ENCODE measurements at places on chromosomes 5 and 9.

- DNase-seq: peak; percentile 72
These were observed 188.6 kb downstream of the FSTL4 start for GRCh38 chr5:133423618-133424282.

GRCh38 chr5:6827526-6828219 lies 114.4 kb downstream of the TENT4A start:
- DNase-seq: peak; percentile 8

- no peak for DNase-seq
These were observed 409.9 kb downstream of the CTNND2 start for GRCh38 chr5:11494340-11494739.

DNA sequence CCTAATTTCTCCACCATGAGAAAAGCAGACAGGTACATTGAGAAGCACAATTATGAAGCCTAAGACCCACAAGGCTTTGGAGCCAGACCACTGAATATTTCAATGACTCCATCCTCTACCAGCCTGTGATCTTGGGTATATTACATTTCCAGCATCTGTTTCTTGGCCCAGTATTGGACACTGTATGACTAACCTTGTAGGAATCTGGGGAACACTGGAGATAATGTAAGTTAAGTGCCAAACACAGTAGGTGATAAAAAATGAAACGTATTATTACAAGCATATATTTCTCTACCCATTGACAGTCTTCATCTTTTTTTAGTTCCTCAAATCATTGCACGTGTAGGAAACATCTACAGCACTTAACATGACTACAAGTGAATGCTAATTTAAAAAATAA lies 28.6 kb upstream of the FEM1C start:
- no peak for DNase-seq

GRCh38 chr9:100933656-100934055 lies 94.9 kb upstream of the PLPPR1 start:
- no peak for DNase-seq

DNA sequence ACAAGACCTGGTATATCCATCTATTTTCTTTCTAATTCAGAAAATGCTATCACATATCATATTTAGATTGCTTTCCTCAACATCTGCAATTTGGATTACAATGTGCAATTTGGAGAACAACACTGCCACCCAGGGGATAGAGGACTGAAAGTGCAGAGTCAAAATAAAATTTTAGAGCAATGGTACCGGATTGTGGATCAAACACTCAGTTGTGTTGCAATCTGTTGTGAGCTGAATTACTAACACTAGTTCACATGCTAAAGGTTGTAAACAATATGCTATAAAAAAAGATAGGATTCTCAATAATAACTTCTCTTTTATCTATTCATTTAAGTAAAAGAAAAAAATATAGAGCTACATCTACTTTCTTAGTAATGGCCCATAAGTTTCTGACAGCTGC lies 11.9 kb upstream of the SRFBP1 start:
- no peak for DNase-seq

- DNase-seq: no peak
These were observed 158.7 kb downstream of the DRD1 start for GRCh38 chr5:175285261-175285660.

DNA sequence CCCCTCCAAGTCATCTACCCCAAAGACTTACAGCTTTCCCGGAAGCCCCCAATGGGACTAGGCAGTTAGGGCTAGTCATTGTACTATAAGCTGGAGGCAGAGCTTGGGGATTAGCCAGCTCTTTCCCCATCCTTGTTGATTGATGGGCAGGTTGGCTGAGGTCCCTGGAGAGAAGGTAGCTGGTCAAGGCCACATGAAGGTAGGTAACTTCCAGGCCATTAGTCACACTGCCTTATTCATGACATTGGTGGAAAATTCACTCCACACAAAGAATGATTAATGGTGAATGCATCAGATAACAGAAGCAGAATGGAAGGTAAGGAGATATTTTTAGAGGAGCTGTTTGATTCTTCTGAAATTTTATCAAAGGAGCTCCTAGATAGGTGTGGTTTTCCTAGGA lies 49.5 kb upstream of the TGFBR1 start:
- DNase-seq: no peak

GRCh38 chr5:107542428-107542827 lies 128.3 kb downstream of the EFNA5 start:
- no peak for DNase-seq

DNA sequence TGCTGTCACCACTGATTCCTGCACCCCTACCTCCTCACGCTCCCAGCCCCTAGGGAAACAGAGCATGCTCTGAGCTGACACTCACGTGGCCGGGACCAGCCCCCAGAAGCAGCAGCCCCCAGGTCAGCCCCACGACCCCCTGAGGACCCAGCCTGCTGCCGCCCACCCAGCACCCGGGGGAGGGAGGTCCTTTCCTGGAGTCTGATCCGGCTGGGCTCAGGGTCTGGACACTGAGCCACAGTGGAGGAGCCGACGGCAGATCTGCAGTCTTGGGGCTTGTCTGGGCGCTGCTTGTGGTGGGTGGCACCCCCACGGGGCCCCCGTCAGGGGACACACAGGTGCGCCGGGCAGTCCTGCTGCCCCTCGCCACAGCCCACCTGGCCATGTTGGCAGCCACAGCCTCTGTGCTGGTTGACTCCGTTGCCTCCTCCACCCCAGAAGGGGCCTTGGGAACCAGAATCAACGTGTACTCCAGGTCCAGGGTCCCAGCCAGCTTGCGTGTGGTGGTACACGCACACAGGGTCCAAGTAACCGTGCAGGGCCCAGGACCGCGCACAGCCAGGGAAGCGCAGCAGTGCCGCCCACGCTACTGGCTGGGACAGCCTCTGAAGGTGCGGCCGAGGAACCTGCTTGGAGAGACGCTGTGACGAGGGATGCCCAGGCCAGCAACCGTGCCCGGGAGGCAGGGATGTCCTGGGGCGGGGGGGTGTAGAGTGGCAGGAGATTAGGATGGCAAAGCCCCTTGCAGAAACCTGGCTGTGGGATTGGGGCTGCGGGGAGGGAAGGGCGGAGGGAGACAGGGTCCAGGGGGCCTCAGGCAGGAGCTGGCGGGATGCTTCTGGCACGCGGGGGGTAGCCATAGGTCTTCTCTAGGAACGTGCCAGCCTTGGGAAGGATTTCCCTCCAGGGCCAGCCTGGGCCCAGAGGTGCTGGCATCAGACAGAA lies 3.5 kb downstream of the DNLZ start:
- no peak for DNase-seq

- DNase-seq: no peak
These were observed 595.4 kb upstream of the RIOK2 start for GRCh38 chr5:97778451-97778850.

GRCh38 chr5:137815202-137815990 lies 52.3 kb upstream of the MYOT start:
- DNase-seq: no peak

- DNase-seq: no peak
These were observed 5.1 kb upstream of the CKS2 start for GRCh38 chr9:89305868-89306267.

DNA sequence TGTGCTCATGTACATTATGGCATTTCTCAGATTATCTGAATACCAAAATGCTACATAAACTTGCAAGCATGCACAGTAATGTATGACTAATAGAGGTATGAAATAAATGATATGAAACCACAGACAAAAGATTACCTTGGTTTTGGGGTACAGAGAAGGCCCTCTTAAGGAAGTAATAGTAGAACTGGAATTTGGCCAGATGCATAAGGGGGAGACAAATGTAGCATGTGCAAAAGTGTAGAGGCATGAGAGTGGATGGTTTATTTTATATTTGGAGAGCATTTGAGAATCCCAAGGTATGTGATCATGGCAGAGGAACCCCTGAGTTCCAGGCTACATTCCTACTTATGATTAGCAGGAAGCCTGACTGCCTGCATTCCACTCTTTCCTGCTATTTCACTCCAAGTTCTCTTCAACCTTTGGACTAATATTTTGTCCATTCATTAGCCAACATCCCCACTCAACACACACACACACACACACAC lies 74.2 kb downstream of the MAMDC2 start:
- DNase-seq: no peak

GRCh38 chr9:117412841-117413240 lies 2.0 kb downstream of the ASTN2 start:
- DNase-seq: no peak

DNA sequence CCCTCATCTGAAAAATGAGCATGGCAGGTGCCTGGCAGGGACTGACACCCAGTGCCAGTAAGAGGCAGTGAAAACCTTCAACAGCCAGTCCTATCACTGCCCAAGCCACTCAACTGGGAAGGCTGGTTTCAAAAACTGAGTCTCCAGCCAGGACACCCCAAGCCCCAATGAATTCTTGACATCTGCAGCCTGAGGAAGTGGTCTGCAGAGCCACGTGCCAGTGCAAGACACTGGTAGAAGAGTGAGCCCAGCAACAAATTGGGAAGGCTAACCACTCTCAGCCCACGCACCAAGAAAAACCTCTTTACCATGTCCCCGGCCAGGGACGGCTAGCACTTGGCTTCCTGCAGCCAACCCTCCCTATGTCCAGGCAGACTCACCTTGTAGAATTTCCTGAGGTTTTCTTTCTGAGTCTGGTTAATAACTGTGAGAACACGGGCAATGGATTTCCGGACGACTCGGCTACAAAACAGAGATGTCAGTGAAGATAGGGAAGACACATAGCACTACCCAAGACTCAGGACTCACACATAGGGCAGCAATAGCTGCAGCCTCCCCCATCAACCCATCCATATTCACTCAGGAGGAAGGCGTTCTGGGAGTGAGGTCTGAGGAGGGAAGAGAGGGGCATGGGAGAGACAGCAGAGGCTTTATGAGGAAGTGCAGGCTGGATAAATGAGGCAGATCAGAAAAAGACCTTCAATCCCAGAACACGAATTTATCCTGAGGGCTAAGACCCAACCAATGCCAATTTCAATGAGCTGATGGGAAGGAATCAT lies 1.8 kb downstream of the RPL35 start:
- DNase-seq: no peak

DNA sequence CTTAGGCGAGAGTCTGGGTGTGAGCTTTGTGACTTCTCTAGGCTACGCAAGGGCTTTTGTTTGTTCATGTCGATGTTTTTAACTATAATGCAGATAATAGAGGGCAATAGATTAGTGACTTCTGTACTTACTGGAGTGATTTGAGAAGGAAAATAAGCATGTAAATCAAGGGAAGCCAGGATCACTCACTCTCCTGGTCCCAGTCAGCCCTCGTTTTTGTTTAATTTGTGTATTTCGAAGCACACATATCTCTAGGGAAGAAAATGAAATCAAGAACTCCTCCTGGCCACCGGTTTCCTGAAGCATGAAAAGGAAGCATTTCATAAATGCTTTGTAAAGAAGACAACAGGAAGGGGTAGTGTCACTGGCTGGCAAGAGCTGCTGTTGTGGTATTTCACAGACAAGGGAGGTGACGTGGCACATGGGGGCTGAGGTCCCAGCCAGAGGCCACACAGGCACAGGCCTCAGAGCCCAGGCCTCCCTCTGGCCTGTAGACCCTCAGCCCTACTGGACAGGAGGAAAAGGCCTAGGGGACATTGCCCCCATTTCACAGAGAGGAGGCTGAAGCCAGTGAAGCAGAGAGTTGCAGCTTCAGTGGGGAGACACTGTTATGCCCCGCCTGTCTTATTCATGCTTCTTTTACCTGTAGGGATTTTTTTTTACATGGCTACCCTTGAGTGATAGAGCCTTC lies 34.1 kb downstream of the IRF1 start:
- no peak for DNase-seq

DNA sequence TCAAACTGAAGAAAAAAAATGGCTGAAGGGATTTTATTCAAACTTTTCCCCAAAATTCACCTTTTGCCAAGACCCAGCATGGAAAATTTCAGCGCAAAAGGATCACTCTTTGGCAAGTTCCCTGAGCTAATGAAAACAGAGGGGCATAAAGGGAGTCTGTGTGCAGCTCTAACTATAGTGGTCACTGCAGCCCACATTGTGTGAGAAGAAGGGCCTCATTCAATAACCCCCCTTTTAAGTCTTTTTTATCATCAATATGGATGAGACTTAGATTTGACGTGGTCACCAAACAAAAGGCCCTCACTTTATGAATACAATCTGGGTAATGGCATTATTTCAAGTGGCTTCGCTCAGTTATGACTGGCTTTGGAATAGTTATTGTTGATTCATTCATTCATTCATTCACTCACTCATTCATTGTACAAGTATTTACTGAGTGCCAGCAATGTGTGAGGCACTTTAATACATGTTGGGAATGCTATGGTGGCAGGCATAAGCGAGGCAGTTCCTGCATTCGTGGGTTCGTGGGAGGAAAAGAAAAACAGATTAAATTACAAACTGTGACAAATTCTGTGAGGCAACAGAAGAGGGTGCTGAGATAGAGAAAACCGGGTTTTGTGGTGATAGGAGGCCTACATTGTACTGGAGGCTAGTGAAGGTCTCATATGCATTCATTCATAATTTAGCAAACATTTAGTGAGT lies 145.7 kb upstream of the KLF4 start:
- DNase-seq: no peak

- DNase-seq: no peak
These were observed 185.6 kb downstream of the FBXL17 start for GRCh38 chr5:108196276-108196675.

GRCh38 chr9:80701061-80701460 lies 988.3 kb downstream of the TLE1 start:
- no peak for DNase-seq

GRCh38 chr5:1270933-1271914 lies 23.6 kb downstream of the TERT start:
- no peak for DNase-seq

DNA sequence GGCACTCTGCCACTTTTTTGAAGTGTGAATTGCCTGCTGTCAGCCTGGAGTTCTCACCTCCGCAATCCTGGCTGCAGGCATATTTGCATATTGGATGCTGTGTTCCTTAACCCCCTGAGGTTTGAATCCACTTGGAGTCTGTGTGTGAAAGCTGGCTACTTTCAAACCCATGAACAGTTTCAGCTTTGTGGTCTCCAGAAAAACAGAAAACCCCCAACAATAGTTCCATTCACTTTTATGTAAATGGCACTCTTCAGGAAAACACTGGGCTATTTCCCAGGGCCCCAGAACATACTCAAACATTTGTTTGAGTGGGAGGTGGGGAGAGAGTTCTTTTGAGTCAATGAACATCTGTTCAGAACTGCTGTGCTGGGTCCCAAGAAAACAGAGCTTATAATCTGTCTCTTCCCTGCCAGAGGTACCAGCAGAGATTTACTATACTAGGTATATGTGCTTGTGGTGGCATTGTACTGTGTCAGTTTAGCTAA lies 5.0 kb downstream of the NUDT2 start:
- no peak for DNase-seq

GRCh38 chr9:130685104-130685503 lies 8.5 kb upstream of the EXOSC2 start:
- no peak for DNase-seq
